ENCODE measurements at places on chromosomes 4 and X.

DNA sequence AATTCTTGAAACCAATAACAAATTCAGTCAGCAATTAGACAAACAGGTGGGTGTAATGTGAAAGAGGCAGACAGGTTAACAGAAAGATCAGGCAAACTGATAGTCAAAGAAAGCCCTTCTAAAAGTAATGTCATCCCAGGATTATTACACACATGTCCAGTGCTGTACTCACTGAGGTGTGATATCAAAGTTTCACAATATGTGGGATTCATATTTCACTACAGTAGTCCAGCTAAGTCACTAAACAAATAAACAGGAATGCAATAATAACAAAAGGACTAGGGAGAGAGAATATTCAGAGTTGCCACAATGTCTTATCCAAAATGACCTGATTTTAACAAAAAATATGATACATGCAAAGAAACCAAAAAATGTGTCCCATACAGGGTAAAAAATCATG is 787.5 kb downstream of the FSTL5 start:
- no peak for DNase-seq

DNA sequence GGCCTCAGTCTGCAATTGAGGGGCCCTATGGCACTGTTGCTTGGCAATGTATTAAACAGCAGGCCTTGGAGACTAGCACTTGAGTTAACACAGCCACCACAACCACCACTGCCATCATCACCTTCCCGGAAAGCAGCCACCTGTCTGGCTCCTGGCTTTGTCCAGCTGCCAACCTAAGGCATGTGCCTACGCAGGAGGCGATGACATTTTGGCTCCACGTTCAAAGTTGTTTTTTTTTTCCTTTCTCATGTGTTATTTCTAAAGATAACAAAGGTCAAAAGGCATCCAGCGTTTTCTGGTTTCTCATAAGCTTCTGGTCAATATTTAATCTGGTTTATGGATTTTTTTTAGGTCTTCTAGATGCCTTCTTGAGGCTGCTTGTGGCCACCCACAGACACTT is 7.5 kb downstream of the CLDN2 start:
- DNase-seq: no peak

GRCh38 chr4:124633285-124633941 is 79.1 kb downstream of the ANKRD50 start:
- no peak for DNase-seq

DNA sequence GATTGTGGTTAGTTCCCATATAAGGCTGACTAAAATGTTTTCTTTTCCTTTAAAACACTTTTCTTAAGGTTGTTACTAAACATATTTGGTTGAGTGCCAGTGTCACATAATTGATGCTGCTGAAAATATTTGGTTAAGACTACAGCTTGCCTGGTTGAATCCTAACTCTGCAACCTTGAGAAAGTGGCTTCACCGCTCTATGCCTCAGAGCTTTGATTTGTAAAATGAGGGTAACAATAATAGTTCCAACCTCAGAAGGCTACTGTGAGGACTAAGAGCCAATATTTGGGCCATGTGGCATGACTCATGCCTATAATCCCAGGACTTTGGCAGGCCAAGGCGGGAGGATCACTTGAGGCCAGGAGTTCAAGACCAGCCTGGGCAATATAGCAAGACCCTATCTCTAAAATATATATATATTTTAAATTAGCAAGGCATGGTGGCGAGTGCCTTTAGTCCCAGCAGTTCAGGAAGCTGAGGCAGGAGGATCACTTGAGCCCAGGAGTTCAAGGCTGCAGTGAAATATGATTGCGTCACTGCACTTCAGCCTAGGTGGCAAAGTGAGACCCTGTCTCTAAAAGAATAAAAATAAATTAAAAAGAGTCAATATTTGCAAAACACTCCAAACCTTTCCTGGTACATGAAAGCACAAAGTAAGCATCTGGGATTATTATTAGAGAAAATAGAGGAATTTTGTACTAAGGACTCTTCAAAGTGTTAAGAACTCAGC is 7.1 kb upstream of the NEIL3 start:
- DNase-seq: no peak

DNA sequence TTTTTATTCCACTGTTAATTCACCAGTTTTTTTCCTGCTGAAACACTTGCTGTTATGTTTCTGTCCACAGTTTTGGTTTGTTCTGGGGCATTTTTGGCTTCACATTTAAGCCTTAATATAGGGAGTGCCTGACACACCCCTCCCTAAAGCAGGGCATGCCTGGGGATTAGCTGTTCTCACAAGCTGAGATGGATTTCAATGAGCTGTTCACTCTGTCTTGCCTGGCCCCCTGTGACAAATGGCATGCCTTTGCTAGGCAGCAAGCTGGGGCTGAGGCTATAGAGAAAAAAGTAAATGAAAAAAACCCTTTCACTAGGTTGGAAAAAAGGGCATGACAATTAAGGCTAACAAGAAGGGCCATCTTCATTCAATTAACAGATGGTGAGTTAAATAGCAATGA is 22.4 kb downstream of the LPAR4 start:
- DNase-seq: no peak

DNA sequence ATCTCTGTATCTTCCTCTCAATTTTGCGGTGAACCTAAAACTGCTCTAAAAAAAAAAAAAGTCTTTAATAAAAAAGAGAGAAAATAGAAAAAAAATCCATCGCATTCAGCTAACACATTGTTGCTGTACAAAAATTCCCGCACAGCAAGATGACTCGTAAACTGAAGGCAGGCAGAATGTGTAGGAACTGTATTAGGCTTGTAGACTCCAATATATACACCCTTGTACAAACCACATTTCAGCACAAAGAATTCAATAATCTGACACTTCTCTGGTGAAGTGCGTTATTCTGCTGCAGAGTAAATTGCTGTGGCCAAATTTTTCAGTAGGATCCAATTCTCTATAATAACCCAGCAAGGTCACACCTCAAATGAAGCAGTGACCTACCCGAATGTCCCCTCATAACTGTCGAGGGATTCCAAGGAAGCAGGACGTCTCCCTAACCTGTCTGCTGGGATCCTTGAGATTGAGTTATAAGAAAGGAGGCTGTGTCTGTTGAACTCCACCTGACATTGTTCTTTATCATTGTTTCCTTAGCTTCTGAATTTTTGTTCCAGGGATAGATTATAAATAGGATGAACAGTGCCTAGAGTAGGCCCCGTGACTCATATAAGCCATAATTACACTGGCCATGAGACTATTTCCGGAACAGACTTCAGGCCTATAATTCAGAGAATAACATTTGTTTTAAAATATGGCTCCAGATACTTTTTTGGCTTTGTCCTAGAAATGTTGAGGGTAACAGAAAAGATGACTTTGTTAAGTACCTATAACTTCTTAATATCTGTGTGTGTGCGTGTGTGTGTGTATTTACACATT is 348.3 kb downstream of the PCDH7 start:
- no peak for DNase-seq

Data from NCI-H1930 (cell line).